ENCODE measurements at places on chromosomes 2 and 18. TPM values are rescaled to one million over a fixed set of nuclear protein-coding genes. Genes with fewer than 3 reads are reported as not detected.

DNA sequence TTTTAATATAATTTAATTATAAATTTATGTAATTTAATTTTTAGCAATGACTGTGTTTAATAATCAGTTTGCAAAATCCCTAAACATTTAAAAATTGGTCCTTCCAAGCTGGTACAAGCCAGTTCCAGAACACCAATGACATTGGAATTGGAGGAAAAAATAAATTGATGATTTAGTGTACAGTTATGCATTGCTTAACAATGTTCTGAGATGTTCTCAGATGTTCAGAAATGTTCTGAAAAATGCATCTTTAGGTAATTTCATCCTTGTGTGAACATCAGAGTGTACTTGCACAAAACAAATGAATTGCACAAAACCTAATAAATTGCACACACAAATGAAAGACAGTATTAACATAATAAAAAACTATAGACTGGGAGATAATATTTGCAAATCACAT is 95.2 kb downstream of the TRIB2 start:
- no peak for DNase-seq

- DNase-seq, result no peak
Measured at GRCh38 chr2:30647752-30648457, 159.3 kb downstream of the CAPN13 start.

GRCh38 chr18:36449451-36449850 is 151.9 kb downstream of the FHOD3 start:
- no peak for DNase-seq

Gene MEP1B
- not detected for total RNA-seq

- DNase-seq, result no peak
Measured at GRCh38 chr2:205216580-205216979, 465.7 kb upstream of the NRP2 start.

- no peak for DNase-seq
Measured at GRCh38 chr2:43839776-43840564, 1.2 kb downstream of the ABCG8 start.

Gene SLC5A7
- total RNA-seq, result 0.84 TPM

- DNase-seq, result no peak
Measured at GRCh38 chr2:46610021-46610420, 130.7 kb downstream of the TMEM247 start.

Data from left lung (tissue), 14 donors.